ACHN (cell line): ENCODE measurements at places on chromosomes 12 and 14.

- no peak for DNase-seq
These were observed 311.8 kb upstream of the AMIGO2 start for GRCh38 chr12:47391566-47391965.

- DNase-seq, result no peak
These were observed 193.1 kb downstream of the DICER1 start for GRCh38 chr14:94964181-94964580.

- DNase-seq, result no peak
These were observed 189.2 kb downstream of the LRIG3 start for GRCh38 chr12:58731096-58731495.

- DNase-seq, result no peak
These were observed 62.0 kb downstream of the DYRK2 start for GRCh38 chr12:67710582-67710981.

DNA sequence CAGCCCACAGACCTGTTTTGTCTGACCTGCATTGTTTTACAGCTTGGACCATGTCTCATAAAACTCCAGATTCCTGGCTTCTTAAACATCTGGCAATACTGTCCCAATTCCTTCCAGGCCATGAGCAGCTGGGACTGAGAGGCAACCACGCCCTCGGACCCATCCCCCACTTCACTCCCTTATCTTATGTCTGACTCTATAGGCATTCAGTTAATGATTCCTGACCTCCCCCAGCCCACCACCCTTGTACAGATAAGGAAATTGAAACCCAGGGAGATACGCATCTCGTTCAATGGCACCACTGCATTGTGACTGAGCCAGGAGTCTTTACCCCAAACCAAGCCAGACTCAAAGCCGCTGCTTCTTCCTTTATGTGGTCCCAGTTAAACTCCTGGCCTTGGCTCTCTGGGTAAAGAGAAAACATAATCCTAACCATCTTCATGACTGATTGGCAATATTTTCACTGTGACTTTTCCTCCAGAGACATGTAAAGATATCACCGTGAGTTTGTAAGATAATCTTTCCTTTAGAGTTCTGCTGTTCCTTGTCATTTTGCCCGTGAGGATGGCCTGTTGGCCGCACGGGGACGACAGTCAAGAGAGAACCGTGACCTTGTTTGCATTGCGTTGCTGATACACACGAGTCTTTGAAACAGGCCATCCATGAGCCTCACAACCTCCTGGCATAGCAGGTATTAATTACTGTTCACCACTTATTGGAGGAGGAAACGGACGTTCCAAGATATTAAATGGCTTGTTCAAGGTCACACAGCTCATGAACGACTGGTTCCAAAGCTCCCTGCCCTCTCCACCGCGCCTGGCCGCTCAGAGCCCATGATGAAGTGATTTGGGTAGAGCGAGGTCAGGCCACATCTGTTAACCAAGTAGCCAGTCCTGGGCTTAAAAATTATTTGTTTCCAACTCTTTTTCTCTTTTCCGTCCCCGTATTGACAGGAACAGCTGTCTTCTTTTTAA is 39.4 kb downstream of the MAP1LC3B2 start:
- DNase-seq, result no peak

DNA sequence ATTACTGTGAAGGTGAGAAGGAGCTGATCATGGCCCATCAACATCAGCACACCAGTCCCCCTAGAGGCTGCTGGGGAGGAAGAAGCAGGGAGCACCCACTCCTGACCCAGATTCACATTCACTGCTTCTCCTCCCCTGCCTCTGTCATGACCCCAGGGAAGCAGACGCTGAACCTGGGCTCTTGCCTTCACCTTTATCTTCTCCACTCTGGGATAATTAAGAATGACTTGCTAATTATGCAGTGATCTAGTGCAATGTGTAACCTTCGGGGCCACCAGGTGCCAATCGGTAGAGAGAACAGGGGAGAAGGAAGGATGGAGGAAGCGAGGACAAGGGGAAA is 44.4 kb upstream of the IQSEC3 start:
- peak; percentile 0 for DNase-seq

DNA sequence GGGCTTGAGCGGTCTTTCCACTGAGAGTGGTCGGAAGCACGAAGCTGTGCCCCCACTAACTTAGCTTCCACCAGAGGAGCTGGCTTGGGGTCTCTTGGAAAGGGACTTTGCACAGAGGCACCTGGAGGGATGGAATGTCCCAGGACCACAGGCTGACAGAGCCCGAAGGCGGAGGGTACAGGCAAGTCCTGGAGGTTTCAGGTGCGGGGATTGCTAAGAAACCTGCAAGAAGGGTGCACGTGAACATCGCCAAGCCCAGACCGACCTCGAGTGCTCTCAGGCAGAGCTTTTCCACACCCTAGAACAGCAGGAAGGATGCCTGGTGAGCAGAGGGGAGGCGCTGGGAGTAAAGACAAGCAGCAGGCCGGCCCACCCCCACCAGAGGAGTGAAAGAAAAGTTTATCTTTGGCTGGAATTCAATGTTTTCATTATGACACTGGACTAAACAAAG is 61.6 kb downstream of the SERPINA3 start:
- DNase-seq, result no peak

DNA sequence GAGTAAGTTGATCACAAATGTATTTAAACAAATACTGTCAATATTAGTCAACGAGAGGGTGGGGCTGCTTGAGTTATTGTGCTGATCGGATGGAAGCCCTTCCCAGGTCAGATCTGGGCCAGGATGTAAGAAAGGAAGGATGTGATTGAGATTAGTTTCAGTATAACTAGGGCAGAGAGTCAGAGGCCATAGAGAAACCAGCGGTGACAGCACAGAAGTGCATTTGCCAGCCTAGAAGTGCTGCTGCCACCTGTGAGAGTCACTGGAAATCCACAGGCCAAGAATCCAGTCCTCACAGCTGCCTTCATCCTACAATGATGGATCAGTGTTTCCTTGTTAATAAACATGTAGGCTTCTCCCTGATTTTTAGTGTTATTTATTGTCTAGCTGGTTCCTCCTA is 9.8 kb upstream of the FERMT2 start:
- DNase-seq, result no peak
